Stimulated activated CD4-positive, alpha-beta T cell treated with anti-CD3 and anti-CD28 coated beads, Interleukin-2, amount 100 ng/mL, for 24 hours (primary cell): ENCODE measurements at places on chromosomes 16 and 17.

GRCh38 chr16:16828913-16829398 lies 450.0 kb downstream of the NPIPA7 start:
- DNase-seq: no peak

DNA sequence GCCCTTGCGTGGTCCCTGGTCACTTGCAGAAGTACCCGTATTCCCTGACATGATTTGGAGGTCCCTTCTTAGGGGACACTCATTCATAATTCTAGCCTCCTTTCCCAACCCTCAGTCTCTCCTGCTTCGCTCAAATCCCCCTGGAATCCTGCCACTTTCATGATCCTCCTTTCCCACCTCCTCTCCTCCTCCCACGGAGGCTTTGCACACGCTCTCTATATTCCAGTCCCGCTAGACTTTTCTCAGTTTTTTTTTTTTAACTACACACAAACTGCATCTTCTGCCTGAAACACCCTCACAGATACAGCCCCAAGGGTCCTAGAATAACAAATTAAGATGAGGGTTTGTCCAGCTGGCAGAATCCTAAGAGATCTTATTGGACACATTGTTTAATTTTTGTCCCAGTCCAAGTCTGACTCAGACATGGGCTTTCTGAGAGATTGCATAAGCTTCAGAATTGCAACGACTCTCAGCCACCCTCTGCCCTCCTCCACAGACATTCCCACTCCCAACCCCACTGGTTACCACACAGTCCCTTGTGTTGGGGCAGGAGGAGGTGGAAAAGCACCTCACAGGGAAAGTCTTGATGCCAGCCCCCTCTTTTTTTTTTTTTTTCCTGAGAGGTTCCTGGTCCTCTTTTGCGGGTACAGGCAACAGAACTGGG lies 739.5 kb upstream of the EEF2KMT start:
- DNase-seq: no peak

GRCh38 chr17:7384489-7385081 lies 3.7 kb downstream of the TNK1 start:
- DNase-seq: no peak

- no peak for DNase-seq
Observed at GRCh38 chr17:33152783-33153182, 140.3 kb downstream of the ASIC2 start.

DNA sequence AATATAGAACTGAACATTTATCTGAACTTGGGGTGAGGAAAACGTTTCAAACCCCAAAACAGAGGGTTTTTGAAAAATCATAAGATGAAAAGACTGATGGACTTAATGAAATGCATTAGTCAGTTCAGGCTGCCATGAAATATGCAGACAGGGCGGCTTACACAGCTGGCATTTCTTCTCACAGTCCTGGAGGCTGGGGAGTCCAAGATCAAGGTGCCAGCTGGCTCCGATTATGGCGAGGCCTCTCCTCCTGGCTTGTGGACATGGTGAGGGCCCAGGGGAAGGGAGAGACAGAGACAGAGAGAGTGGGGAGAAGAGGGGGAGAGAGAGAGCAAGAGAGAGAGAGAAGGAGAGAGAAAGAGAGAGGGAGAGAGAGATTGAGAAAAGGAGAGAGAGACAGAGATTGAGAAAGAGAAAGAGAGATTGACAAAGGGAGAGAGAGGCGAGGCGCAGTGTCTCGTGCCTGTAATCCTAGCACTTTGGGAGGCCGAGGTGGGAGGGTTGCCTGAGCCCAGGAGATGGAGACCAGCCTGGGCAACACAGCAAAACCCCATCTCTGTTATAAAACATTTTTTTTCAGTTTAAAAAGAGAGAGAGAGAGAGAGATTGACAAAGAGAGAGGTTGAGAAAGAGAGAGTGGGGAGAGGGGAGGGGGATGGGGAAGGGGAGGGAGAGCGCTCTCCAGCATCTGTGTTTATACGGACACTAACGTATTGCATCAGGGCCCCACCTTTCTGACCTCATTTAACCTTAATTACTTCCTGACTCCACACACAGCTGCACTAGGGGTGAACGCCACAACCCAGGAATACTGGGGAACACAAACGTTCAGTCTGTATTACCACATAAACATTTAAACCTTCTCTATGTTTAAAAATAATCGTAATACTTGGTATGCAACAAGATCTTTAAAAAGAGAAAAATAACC lies 24.6 kb upstream of the RPH3AL start:
- no peak for DNase-seq

DNA sequence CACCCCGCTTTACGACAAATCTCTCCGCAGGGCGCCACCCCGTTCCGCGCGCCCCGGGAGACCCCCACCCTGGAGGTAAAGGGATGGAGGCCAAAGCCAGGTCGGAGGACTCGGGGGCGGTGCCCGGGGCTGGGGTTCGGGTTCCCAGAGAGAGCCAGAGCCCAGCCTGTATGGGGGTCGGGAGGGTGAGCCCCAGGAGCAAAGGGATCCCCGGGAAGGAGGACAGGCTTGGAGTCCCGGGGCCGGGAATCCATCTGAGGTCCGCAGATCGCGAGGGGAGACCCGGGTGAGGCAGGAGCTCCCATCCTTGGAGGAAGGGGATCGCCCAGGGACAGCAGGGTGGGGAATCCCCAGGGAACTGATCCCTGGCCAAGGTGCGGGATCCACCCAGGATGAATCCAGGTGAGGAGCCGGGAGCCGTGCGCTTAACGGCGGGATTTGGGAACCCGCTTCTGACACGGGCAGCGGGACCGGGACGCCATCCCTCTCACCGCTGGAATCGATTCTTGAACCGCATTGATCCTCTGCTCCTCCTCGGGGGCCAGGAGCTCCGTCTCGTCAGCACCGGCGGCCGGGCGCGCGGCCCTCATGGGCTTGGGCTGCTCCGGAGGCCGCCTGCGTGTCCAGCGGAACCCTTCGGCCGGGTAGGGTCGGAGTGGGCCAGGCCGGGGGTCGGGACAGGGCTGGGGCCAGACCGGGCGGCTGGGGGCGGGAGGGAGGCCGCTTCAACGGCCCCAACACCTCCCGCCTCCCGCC lies at the start of gene MMD:
MMD (minus strand) TSS at position 657 of the 756 bp plus-strand sequence; CDS start at position 517, 140 bp downstream.
- peak; percentile 36 for DNase-seq

- DNase-seq: no peak
Observed at GRCh38 chr16:69443927-69444631, 19.7 kb downstream of the CYB5B start.

- DNase-seq: peak; percentile 55
Observed at GRCh38 chr17:39769974-39770587, 32.3 kb downstream of the GRB7 start.

DNA sequence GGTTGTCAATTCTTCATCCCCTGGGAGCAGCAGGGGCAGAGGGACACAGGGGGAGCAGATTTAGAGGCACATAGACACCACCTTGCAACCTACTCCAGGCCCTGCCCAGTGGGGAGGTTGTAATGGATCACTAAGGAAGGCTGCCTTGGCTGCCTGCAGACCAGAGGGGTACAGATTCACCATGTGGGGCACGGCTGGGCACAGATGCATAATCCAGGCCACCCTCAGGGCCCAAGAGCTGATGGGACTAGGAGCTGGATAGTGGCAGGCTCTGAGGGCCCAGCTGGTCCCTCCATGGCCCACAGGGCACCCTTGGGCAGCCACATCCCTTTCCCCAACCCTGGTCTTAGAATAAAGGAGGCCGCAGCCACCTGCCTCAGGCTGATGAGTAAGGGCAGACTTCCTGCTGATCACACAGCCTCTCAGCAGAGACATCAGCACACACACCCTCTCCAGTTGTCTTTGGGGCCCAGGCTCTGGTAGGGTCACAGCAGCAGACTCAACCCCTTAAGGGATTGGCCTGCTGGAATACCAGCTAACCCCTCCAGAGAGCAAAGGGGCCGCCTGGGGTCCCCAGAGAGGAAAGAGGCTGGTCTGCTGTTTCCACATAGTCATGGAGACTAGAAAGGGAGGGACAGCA lies 224.9 kb downstream of the GSG1L start:
- no peak for DNase-seq

GRCh38 chr16:67862623-67863583 lies 9.9 kb upstream of the EDC4 start:
- DNase-seq: no peak

DNA sequence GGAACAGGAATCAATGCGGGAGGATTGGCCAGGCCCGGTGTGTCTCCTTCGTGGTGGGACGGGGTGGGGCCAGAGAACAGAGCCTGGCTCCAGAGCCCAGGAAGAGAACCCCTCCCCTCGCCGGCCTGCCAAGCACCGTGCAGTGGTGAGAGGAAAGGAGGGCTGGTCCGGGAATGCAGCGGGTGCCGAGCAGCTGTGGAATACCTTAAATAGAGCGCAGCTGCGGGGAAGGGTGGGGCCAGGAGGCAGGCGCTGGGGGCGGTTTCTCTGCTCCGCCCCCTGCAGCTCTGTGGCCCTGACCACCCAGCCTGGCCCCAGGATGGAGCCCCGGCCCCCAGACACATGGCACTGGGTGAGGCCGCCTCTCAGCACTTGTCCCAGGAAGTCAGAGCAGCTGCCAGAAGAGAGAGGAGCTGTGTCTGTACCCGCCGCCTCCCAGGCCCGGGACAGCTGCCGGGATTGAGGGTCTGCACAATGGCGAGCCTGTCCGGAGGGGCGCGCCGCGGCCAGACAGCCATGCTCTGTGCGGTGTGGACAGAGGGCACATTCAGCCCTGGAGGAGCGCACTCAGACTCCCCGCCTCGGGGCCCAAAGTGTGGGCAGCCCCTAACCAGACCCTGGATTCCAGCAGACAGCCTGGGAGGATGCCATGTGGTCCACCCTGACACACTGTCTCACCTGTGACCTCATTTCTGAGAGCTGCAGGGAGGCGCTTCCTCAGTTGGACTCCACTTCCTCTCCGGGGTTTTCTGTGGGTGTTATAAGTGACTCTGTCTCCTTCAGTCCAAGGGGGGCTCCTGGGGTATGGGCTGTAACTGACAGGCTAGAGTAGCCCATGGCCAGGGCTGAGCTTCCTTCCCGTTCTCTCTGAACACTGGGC lies 268.8 kb downstream of the SEC14L1 start:
- DNase-seq: no peak

DNA sequence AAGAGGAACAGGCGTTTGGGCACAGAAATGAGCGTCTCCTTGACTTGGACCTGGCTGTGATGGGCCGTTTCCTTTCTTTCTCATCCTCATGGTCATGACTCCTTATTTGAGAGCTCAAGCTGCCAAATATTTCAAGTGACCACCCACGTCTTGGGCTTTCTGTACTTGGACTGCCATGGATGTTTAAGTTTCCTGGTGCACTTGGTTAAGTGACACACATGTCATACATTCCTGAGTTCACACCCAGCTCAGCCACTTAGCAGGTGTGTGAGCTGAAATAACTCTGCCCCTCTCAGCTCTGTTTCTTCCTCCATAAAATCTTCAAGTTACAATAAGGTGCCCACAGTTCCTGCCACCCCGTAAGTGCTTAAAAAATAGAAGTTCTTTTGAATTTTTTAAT lies 114.5 kb downstream of the CLEC16A start:
- no peak for DNase-seq
